ENCODE measurements at places on chromosomes 2 and 18. TPM values are rescaled to one million over a fixed set of nuclear protein-coding genes. Genes with fewer than 3 reads are reported as not detected.

DNA sequence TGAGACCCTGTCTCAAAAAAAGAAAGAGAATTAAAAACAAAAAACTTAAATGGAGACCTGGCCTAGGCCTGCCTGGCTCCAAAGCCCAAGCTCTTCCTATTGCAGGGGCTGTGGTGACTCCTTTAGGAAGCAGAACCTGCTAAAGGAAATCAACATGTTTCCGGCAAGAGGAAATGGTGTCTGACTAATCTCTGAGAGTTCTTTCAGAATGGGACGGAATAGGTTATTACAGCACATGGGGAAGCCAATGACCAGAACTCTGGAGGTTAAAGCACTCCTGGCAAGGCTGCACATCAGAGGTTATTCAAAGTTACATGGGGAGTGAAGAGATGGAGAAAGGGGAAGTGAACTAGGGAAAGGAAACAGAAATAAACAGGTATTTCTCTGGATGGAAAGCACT, 21.4 kb downstream of the KIF3C start:
- DNase-seq: no peak

DNA sequence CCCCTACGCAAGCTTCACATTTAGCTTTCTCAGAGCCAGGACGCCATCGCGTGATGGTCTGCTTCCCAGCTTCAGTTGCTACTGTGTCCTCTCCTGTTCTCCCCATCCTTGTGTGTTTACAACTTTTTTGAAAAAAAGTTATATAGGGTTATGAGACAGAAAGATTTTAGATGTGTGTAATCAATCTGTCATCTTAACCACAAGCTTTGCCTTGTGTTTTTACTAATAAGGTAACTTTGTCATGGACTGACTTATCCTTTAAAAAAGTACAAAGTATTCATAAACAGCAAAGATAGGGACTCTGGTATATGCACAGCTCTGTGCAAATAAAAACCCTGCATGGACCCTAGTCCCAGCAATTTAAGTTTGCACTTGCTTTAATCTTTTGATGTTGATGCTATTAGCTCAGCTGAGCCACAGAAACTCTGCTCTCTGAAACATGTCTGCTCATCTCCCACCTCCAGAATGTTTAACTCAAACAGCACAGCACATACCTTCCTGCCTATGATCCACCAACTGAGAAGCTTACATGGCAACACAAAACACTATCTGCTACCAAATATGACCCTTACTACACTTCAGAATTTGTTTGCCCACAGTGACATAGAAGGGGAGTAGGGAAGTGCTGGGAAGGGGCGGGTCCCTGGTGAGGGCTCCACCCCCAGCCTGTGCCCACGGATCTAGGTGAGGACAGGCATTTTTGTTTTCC, 42.7 kb downstream of the SAP130 start:
- DNase-seq: no peak

DNA sequence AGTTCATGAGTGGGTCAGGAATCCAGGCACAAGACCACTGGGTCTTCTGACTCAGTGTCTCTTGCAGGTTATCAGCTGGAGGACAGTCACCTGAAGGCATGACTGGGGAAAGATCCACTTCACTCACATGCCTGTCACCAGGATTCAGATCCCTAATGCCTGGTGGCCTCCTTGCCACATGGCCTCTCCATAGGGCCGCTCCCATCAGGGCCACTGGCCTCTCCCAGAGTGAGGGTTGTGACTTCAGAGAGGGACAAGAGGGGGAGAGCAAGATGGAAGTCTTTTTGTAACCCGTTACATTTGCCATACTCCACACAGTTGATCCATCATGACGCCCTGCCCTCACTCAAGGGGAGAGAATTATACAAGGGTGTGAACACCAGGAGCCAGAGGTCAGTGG, 13.0 kb upstream of the OTOS start:
- peak; percentile 19 for DNase-seq

- DNase-seq: peak; percentile 77
Measured at GRCh38 chr2:119431976-119432850, 559 bp downstream of the TMEM37 start.

GRCh38 chr2:121650315-121650930, 1.2 kb upstream of the CLASP1 start:
- no peak for DNase-seq

DNA sequence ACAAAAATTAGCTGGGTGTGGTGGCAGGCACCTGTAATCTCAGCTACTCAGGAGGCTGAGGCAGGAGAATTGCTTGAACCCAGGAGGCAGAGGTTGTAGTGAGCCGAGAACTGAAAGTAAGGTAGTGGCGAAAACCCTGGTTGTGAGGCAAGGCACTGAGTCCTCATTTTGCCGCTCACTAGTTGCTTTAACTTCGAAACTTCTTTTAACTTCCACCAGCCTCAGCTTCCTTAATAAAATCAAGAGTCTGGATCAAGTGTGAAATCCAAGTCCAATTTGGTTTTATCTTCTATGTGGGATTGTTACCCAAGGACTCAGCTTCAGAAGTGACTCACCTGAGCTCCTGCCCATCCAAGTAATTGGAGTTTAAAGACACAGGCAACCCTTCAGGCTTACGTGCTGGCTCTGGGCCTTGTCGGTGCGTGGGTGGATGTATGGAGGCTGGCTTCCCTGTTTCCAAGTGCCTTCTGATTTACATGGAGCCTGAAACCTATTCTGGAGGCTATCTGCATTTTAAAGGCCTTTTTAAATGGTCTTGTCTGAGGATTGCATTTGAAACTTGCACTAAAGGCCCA, 374.2 kb upstream of the ID2 start:
- no peak for DNase-seq

DNA sequence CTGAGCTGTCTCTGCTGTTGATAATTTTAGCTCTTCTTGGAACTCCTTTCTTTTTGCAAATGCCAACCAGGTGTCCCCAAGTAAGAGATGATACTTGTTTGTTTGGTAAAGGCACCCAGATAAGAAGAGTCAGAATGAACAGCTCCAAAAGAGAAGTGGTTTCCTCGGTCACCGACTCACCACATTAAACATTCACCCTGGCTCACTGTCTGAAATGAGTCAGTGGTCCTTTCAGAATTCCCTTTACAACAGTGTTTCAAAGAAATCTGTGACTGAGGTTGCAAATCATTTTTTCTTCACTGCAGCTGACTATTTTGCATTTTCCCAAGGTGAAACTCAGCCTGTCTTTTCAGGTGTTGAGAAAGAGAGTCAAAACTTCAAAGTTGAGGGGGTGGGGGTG, 16.2 kb upstream of the CXCR4 start:
- no peak for DNase-seq

- DNase-seq: no peak
Measured at GRCh38 chr2:41204315-41204714, 752.4 kb upstream of the SLC8A1 start.

- DNase-seq: no peak
Measured at GRCh38 chr18:73758446-73758845, 389.2 kb downstream of the FBXO15 start.

GRCh38 chr2:112821682-112822081, 14.9 kb downstream of the IL1B start:
- DNase-seq: no peak

GRCh38 chr2:198483051-198483450, 678.7 kb downstream of the PLCL1 start:
- DNase-seq: no peak

DNA sequence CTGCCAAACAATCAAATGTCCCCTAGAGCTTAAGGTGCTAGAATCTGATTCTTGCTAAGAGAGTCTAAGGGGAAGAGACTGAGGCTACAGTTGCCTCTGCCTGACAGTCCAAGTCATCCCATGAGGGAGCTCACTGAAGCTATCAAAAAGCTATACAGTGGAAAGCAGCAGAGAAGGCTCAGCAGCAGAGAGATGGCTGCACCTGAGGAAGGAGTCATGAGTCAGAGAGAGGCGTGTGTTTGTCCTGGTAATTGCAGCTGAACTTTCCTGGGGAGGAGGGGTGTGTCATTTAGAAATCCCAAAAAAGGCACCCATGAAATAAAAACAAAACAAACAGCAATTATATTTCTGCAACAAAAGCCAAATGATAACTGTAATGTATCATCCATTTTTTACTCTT, 305.2 kb upstream of the UBE2E3 start:
- no peak for DNase-seq

GRCh38 chr2:153232464-153232863, 246.1 kb downstream of the RPRM start:
- DNase-seq: no peak

- DNase-seq: no peak
Measured at GRCh38 chr2:80242355-80242910, 62.1 kb downstream of the LRRTM1 start.

DNA sequence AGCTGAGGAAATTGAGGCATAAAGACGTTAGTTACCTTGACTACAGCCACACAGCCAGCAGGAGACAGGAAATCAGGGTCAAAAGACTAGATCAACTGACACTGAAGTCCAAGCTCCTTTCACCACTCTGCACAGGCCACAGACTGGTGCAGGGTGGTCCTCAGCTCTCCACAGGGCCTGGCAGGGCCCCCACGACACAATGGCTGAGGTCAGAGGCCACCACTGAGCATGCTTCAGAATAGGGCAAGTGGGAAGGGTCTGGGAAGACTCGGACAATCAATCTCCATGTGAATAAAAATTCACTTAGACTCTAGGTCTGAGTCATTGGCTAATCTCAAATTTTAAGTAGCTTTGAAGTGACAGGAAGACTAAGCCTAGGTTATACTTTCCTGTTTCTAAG, 201.7 kb downstream of the ALK start:
- no peak for DNase-seq

DNA sequence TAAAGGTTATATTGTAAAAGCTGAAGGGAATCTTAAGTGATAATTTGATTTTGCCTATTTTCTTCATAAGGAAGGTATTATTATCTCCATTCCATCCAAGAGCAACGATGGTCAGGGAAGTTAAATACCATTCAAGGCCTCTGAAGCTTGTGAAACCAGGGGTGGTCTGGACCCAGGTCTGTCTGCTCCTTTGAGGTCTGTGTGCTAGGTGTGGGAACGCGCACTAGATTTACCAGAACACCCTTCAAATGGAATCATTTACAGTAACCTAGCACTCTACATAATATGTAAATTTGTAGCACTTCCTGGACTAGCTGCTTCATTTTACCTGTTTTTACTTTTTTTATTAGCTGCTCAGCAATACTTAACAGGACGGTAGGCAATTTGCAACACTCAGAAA, 6.4 kb upstream of the TRIB2 start:
- no peak for DNase-seq

GRCh38 chr2:159637988-159638501, 21.7 kb upstream of the BAZ2B start:
- DNase-seq: no peak

DNA sequence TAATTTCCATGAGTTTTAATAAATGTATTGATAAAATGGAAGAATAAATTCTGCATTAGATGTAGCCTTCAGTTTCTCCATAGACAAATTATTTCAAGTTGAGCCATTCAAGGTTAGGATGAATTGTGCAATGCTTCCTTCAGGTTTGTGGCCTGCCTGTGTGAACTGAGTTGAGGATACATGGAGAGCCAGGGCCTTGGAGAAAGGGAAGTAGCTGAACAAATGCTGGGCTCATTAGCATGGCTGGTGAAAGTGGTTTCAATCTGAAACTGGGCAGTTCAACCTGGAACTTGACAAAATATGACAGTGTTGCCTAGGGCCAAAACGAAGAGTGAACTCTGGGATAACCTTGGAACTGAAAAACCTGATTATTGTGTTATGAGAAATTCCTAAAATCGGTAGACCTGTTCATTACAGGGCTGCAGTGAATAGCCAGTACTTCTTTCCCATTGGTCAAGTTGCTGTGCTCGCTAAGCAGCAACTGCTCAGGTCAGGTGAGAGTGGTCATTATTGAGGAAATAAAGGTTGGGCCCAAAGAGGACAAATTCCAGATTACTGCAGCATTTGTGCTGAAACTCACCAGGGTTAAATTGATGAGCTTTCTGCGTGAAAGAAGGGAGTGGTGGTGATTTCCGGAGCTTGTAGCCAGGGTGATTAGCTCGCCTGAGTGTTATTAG, 12.7 kb downstream of the INPP1 start:
- no peak for DNase-seq

- DNase-seq: no peak
Measured at GRCh38 chr2:222269132-222269531, 29.7 kb downstream of the PAX3 start.

DNA sequence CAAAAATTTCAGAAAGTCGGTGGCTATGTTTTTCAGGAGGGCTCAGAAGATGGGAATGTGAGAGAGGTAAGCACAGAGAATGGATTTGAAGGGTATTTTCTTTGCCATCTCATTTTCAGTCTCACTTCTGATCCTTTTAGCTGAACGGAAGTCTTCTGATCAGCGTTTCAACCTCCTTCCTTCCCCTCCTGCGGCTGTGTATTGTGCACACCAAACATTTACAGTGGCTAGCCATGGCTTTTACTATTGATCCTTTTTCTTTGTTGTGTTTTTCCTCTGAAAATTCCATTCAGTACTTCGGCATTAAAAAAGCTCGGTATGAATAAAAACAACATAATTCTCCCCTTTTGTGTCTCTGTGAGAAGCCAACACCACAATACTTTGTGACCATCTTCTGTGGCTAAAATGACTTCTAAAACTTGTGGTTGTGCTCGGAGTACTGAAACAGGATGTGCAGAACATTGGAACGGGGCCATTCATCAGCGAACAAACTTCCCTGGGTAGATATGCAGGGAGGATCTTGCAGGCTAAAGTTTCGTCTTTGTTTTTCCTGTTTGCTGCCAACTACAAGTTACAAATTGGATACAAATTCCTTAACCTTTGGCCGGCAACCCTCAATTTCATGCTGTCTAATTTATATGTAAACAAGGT, 260.8 kb upstream of the FAM98A start:
- DNase-seq: no peak

DNA sequence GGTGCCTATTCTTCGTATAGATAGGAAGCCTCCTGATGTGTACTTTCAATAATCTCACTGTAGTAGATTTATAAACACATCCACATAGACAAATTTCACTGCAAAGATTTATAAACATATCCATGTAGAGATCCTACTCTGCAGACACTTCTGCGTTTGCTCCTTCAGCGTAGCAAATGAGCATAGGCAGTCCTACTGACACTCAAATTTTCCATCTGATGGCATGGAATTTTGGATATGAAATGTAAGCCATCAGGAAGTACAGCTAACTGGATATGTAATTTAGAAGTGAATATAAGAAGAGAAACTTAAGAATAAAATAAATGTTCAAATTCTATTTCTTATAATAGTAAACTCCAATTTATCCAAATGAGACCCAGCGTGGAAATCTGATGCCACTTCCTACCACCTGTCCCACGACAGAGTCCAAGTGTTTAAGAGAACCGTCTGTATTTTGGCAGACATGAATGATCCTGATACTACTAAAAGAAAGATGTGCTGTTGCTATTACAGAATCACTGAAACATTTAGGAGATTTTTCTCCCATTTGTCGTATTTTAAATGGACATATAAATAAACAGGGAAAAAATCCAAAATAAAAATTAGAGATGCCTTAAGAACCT, 86.0 kb downstream of the DTNA start:
- DNase-seq: no peak

The NMUR1 gene
- 0.16 TPM for total RNA-seq

The PCARE gene
- total RNA-seq: not detected

The ARID5A gene
- 14.3 TPM for total RNA-seq

The IL36A gene
- total RNA-seq: not detected

The SLC39A10 gene
- 9.6 TPM for total RNA-seq

The DRC1 gene
- total RNA-seq: not detected

The MAPK4 gene
- 6.8 TPM for total RNA-seq
